HFFc6 (cell line): ENCODE measurements at places on chromosomes 4 and X. TPM values are rescaled to one million over a fixed set of nuclear protein-coding genes. Genes with fewer than 3 reads are reported as not detected.

The TLR6 gene
- 1.3 to 1.5 TPM (median 1.4 TPM) in 3 replicates for total RNA-seq

The ABLIM2 gene
- total RNA-seq = 0.09 TPM in 1 of 3 replicates, not detected in the others

The ARMCX5 gene
- 8.7 to 9.7 TPM (median 9.3 TPM) in 3 replicates for total RNA-seq

The MAOB gene
- total RNA-seq = not detected in 3 replicates

The BLTP1 gene
- total RNA-seq = 26.1 to 28.8 TPM (median 27.9 TPM) in 3 replicates

The HTRA3 gene
- total RNA-seq = 4.6 to 7.1 TPM (median 7.0 TPM) in 3 replicates
